ENCODE measurements at places on chromosomes 1 and 21.

- no peak for DNase-seq
These were observed 12.0 kb upstream of the CCDC190 start for GRCh38 chr1:162872981-162873380.

- no peak for DNase-seq
These were observed 160.5 kb upstream of the PDE4B start for GRCh38 chr1:65632235-65632634.

GRCh38 chr1:54355931-54356679, 50.1 kb downstream of the SSBP3 start:
- peak; percentile 17 for DNase-seq

GRCh38 chr1:202143768-202144401, 652 bp downstream of the ARL8A start:
- DNase-seq, result no peak

- DNase-seq, result no peak
These were observed 441.9 kb upstream of the ZRANB2 start for GRCh38 chr1:71522721-71523120.

DNA sequence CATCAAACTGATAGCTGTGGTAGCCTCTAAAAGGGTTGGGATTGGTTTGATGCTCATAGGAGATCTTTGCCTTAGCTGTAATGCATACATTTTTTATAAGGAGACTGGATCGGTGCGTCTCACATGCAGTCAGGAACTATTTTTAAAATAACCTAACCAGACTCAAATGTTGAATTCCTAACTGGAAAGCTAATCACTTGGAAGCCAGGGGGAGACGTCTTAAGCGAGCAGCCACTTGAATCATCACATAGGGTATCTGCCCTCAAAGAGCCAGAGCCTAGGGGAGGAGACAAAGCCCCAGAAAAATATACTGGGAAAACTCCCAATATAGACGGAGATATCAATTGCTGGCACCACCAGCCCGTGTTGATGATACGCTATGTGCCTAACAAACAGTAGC, 61.7 kb upstream of the PUM1 start:
- DNase-seq, result no peak

- no peak for DNase-seq
These were observed 49.3 kb downstream of the CLCA4 start for GRCh38 chr1:86596224-86596623.

Data from T-cell (primary cell).